ENCODE measurements at places on chromosomes 2 and 18.

GRCh38 chr18:61398961-61399705 lies 65.9 kb downstream of the CDH20 start:
- DNase-seq = no peak

GRCh38 chr2:11542275-11542819 lies 8.5 kb downstream of the GREB1 start:
- DNase-seq = no peak

DNA sequence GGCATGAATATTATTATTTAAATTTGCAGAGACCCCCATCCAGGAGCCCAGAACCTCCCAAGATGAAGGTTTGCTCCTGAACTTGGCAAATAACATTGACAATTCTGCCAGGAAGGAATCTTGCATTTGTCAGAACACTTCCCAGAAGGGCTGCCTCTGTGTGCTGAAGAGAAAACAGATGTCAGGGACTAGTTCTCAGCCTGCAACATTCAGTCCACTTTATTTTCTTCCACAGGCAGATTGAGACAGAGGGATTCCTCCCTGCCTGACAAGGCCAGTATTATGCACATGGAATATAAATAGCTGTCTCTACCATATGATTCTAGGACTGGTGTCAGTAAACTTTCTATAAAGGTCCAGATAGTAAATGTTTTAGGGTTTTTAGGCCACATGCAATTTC lies 171.5 kb upstream of the SIX2 start:
- DNase-seq = no peak

DNA sequence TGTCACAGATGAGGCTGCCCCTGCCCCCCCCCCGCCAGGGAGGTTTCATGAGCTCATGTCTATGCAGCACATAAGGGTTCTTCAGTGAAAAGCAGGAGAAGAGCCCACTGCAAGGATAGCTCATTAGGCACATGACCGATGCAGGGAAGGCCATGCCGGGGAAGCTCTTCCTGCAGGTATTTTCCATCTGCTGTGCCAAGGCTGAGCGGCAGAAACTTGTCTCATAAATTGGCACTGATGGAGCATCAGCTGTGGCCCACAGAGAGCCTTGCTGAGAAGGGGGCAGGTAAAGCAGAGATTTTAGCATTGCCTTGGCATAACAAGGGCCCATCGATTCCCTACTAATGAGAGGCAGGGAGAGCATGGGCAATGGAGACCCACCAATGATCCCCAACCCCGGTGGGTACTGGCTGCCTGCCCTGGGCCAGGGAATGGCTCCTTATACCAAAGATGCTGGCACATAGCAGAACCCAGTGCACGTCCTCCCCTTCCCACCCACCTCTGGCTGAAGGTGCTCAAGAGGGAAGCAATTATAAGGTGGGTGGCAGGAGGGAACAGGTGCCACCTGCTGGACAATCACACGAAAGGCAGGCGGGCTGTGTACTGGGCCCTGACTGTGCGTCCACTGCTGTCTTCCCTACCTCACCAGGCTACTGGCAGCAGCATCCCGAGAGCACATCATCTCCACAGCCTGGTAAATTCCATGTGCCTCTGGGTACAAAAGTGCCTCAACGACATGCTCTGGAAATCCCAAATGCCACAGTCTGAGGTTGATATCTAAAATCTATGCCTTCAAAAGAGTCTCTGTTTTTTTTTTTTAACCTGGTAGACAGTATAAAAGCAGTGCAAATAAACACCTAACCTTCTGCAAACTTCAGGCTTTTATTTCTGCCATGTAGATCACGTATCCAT lies 41.4 kb downstream of the STEAP3 start:
- no peak for DNase-seq

- DNase-seq = no peak
Observed at GRCh38 chr2:20400787-20401488, 45.9 kb upstream of the RHOB start.

- no peak for DNase-seq
Observed at GRCh38 chr2:138121666-138122661, 157.7 kb downstream of the HNMT start.

- DNase-seq = no peak
Observed at GRCh38 chr2:36753706-36754221, 57.3 kb downstream of the VIT start.

DNA sequence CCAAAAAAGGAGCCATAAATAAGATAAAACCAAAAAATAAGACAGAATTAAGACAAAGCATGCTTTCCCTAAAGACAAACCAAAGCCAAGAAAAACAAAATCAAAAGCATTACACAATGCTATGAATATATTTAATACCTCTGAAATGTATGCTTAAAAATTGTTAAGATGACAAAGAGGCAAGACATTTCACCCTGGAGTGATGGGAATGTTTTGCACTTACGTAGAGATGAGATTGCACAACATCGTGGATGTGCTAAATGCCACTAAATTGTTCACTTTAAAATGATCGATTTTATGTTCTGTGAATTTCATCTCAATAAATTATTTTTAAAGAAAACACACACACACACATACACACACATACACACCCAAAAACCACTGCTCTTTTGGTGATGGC lies 386.6 kb upstream of the KLHL29 start:
- no peak for DNase-seq

DNA sequence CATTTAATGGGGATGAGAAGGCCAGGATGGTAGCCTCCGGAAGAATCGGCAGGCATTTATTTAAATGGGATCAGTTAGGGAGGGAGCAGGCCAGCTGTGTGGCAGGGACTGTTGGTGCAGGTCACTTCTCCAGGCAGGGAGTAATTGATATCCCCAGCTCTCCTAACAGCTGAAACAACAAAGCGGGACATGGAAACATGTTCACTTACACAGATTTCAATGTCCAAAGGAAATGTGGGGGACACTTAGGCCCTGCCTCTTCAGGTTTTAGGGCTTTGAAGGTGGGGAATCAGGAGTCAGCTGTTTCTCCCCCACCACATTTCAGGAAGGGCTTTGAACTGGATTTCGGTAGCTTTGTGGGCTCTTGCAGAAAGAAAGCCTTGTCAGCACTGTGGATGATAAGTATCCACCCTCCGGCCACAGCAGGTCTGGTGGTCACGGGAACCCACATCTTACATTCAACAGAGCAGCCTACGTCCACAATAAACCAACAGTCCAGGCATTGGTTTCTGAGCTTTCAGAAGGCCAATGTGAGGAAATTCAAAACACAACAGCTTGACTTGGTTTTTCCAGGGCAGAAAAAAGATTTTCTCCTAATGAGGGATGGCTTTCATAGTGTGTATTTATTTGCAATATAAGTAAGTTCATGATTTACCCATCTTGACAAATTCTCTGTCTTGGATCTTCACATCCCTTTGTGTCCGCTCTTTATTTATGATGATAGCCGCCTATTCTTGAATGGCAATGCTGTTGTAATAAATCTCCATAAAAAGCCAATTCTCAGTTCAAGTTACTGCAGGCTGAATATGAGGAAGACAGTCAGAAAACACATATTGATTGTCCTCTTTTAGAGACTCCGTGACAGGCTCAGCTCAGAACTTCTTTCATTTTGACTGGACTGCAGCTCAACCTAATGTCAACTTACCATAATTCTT lies 96.6 kb upstream of the NRP2 start:
- no peak for DNase-seq

DNA sequence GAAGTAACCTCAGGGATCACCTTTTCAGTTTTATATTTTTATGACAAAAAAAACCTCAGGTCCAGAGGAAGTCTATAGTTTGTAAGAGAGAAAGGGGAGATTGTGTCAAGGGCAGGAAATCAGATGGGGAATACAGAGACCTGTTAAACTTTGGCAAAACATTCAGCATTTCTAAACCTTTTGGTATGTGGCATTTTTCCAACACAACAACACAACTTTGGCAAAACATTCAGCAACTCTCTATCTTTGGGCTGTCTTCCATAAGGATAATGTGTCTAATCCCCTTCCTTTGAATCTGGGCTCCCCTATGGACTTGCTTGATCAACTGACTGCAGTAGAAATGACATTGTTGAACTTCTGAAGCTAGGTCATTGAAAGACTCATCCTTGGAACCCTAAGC lies 220.6 kb upstream of the CCDC68 start:
- no peak for DNase-seq
